ENCODE measurements at places on chromosomes 3 and 15.
A peak's percentile ranks its signal among the peaks of the same experiment; 100 is the strongest.

GRCh38 chr3:78260388-78260787 lies 1220.5 kb downstream of the ROBO2 start:
- no peak for DNase-seq

DNA sequence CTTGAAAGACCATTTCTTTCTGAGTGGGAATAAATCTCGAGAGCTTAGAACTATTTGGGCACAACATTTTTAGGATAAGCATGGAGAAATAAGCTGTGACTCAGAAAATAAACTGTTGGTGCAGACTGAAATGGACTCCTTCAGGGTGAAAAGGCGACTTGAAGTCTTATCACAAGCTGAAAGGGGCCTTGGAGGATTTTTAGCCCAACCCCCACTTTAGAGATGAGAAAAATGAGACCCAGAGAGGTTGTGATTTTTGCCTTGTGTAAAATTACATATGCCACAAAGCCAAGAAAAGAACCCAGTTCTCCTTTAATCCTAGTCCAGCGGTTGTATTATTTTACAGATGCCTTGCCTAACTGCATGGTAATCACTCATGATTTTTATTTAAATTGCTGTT lies 1.5 kb downstream of the ATP1B3 start:
- peak; percentile 44 for DNase-seq

DNA sequence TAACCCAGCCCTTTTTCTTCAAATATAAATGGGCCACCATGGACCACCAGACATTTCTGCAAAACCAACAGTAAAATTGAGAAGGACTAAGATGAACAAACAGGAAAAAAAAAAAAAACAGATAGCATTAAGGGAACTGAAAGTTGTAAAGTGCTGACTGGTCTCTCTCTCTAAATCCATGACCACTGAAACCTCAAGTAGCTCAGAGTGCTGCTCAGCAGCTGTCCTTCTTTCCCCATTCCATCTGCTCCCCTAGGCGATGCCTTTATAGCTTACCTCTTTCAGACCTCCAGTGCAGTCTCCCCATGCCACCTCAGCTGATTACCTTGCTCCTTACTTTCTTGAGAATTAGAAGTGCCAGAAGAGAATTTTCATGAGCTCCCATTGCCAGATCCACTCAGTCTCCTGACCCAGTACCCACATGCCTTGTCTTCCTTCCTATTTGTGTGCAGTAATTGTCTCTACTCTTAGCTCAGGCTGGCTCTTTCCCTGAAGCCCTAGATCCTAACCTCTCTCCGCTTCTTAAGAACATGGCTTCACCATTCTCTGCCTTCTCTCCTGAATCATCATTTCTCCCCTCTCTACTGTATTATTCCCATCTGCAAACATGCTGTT lies 23.9 kb upstream of the XIRP1 start:
- DNase-seq: no peak

GRCh38 chr3:152618529-152618928 lies 216.4 kb upstream of the P2RY1 start:
- DNase-seq: peak; percentile 14

DNA sequence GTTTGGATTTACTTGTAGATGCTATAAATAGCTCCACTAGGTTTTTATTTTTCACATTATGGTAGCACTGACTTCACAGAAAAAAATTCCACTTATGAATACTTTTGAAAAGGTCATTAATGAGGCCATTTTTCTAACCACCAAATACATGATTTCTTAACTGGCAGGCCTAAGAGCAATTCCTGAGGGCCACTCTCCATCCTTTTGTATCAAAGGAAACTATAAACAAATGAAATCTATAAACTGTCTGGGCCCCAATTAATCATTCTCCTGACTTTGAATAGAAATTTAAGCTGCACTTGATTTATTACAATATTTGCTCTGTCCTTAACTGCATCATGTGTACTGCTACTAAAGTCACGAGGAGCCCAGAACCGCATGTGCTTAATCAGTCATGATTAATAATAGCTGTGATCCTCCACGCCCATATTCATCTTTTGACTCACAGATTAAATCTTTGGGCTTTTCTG lies 25.1 kb upstream of the MTMR10 start:
- no peak for DNase-seq

- no peak for DNase-seq
Observed at GRCh38 chr3:177476495-177476894, 279.2 kb upstream of the TBL1XR1 start.

GRCh38 chr3:128152419-128153155 lies 694 bp upstream of the EEFSEC start:
- no peak for DNase-seq

DNA sequence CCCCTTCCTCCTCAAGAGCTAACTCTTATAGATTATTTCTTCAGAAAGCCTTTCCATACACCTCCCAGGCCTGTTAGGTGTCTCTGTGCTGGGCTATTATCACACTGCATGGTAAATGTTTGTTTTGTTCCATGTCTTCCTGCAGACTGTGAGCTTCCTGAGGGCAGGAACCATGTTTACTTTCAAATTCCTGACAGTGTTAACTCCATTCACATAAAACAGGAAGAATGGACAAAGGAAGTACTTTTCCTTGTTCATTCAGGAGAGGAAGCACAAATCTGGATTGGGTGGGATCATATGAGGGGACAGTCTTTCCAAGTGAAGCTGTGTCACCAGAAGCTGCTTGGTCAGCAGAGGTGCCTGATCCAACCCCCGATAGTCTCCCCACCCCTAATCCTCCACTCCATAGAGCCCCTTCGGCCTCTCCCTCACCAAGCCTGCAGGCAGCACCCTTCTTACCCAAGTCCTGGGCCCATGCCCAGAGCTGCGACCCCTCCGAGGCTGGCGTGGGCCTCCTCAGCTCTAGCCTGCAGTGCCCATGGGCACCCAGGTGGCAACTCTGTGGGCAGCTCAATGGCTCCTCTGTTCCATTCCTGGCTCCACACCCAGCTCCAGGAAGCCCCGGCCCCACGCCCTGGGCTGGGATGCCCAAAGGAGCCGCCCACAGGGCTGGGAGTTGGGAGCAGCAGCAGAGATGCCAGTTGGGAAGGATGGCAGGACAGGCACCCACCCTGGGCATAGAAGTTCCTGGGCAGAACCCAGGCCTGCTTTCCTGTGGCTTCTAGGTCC lies 6.9 kb downstream of the SHF start:
- no peak for DNase-seq

GRCh38 chr15:90101130-90101968 lies 919 bp downstream of the IDH2 start:
- DNase-seq: peak; percentile 82

DNA sequence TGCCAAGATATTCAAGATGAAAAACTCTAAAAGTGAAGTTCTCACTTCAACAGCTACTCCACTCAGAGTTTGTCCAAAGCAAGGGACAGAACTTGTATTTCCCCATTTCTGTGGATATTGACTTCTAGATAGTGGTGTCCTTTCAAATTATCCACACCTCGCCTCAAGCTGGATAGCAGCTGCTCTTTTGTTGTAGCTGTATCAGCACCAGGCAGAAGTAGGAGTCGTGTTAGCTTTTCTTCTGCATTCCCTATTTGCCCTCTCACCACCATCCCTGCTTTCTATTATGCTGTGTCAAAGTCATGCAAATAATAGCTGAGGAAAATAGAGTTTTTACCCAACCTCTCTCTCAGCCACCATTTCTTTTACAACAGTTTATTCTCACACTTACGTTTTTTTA lies 303.8 kb downstream of the EPHA3 start:
- peak; percentile 4 for DNase-seq

- DNase-seq: no peak
Observed at GRCh38 chr3:149703466-149703865, 45.6 kb upstream of the WWTR1 start.

- DNase-seq: no peak
Observed at GRCh38 chr3:151926956-151927355, 53.5 kb downstream of the SUCNR1 start.

GRCh38 chr3:161171113-161171512 lies 50.0 kb upstream of the NMD3 start:
- peak; percentile 64 for DNase-seq

DNA sequence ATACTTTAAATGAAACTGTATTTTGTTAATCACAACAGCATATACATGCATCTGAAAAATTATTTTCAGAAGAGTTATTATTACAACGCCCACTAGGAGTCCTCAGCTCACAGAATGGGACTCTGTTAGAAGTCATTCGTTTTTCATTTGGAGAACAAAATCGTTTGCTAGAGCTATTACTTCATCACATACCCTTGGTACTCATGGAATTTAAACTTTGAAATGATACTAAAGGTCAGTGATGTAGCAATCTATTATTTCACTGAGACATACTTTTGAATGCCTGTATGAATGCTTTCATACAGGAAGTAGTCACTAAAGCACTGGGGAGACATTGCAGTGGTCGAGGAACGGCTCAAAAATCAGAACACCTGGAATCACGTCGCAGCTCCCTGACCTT lies 198.1 kb downstream of the MBNL1 start:
- DNase-seq: no peak

- DNase-seq: no peak
Observed at GRCh38 chr15:82158811-82159210, 103.7 kb downstream of the EFL1 start.

- DNase-seq: no peak
Observed at GRCh38 chr3:174158674-174159073, 700.5 kb upstream of the NAALADL2 start.

DNA sequence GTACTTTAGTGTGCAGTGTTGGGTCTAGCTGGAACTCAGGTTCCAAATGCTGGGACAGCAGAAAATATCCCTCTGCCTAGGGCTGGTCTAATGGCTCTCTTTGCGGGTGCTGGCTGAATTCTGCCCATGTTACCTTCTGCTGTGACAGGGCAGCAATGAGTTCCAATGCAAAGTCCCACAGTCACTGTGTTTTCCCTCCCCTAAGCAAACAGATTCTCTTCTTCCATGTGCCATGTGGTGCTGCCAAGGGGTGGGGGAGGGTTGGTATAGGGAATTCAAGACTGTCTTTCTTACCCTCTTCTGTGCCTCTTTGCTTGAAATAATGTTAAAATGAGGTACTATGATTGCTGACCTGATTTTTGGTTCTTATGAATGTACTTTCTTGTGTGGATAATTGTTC lies 229.6 kb downstream of the GBE1 start:
- no peak for DNase-seq

- DNase-seq: no peak
Observed at GRCh38 chr3:126994661-126995245, 11.8 kb downstream of the PLXNA1 start.

- no peak for DNase-seq
Observed at GRCh38 chr3:3160826-3161225, 18.7 kb downstream of the CRBN start.

DNA sequence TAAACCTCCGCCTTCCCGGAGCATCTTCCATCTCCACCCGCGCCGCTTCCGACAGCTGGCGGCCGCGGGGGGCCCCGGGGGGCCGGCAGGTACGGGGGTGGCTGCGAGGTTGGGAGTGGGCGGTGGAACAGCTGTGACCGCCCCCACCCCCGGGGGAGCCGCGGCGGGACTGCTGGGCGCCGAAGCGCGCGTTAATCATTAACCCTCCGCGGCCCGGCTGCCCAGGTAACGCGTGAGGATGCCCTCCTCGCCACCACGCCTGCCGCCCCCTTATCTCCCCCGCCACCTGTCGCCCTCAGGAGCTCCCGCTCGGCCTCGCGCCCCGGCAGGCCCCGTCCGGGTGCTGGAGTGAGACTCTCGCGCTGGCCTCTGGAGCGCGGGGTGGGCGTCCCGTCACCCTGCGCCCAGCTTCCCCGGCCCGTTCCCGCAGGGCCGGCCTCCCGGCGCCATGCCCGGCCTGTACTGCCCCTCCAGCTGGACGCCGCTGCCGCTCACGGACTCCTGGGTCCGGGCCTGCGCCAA lies 757 bp downstream of the VWA5B2 start:
- no peak for DNase-seq

DNA sequence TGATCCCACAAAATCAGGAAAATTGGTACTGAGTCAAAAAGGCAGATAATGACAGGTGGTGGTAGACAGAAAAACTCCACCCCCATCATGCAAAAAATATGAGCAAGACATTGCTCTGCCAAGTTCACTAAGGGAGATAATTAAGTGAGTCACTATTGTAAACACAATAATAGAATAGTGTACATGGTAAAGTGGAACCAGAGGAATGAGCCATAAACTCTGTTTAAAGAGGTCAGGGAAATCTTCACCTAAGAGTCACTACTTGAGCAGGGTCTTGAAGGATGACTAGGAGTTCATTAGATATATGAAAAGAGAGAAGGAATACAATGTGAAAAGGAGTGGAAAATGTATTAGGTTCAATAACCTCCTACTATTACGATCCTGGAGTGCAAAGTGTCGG lies 213.4 kb upstream of the PEX5L start:
- DNase-seq: no peak

DNA sequence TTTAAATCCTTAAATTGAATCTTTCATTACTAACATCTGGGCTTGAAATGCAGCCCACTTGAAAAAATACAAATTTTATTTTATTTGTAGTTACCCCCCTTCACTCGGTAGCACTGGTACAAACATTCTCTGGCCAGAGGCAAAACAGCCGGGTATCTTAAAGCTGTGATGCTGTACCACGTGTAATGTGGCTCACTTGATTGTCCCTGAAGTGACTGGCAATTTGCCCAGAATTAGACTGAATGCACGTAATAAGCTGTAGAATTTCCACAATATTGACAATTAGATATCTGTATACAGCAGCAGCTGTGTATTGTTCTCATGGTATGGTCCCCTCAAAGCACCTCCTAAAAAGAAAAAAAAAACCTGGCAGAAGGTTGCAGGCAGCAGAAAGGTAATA lies 192.8 kb upstream of the TBC1D5 start:
- DNase-seq: no peak

DNA sequence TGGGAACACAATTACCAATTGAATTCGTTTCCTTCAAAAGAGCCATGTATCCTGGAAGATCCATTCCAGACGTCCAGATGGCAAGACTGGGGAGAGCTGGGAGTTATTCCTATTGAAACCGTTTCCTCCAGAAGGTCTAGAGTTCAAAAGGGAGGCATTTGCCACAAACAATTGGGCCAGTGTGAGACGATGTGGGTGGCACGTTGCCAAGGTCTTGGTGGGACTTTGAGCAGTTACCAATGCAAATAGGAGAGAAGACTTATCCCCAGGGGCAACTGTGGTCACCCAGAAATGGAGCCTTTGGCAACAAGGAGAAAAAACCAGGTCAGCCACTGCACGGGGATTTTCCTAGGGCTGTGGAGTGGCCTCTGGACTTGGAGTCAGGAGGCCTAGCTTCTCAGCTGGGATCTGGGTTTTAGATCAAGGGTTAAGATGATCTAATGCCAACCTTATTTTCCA lies 29.6 kb upstream of the TLE3 start:
- DNase-seq: no peak
